ENCODE measurements at places on chromosomes 7 and 10.

GRCh38 chr10:89973326-89973725 is 271.9 kb downstream of the KIF20B start:
- DNase-seq, result no peak

DNA sequence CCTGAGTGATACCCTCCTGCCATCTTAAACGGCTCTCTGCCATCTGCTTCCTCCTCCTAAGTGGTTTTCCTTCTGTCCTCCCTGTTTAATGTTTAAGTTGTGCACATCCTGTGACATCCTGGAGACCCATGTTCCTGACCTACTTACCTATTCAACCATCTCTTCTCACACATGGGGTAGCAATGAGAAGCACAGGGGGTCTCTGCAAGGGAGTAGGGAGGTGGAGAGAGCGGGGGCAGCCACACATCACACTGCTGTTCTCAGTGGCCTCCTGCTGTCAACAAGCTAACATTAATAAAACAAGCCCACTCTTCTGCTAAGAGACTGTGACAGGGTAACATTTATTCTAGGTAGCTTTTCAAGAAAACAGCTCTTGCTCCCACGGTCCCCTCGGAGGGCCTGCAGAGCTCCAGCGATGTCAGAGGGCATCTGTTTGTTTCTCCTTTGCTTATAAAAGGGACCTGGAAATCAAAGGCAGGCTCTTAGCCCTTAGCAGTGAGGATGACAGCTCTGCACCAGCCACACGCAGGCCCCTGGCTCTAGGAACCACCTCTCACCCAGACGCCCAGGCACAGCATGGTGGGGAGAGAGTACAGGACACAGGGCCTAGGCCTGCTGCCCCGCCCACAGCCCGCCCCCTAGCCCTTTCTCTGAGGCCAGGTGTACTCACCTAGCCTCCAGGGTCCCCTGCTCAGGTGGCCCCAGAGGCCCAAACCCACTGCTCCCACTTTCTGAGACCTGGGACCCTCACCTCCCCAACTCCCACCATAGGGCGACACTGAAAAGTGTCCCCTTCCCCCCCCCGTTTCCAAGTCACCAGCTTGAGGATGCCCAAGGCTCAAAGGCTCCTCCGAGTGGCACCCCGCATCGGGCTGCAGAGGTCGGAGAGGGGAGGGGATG is 943 bp upstream of the SLC18A2 start:
- DNase-seq, result no peak

DNA sequence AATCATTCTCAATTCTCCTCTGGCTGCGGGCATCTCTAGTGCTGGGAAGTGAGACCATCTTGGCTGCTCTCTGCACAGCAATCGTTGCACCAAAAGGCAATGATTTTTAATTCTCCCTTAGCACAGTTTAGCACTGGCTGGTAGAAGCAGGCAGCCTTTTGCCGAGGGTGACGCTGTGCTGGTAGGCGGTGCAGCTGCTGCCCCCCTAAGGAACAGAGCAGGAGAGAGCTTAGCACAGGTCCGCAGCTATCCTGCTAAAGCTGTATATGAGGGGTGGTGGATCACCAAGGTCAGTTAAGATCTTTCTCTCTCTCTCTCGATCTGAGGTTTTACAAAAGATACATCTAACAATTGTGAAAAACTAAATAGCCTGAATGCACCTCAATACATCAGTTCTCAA is 390.1 kb downstream of the GATA3 start:
- no peak for DNase-seq

GRCh38 chr7:7919449-7919945 is 49.1 kb upstream of the GLCCI1 start:
- DNase-seq, result no peak

GRCh38 chr10:97550336-97551149 is 22.0 kb upstream of the ANKRD2 start:
- DNase-seq, result no peak

- DNase-seq, result peak; percentile 63
Measured at GRCh38 chr7:1569016-1569415, 816 bp downstream of the PSMG3 start.

DNA sequence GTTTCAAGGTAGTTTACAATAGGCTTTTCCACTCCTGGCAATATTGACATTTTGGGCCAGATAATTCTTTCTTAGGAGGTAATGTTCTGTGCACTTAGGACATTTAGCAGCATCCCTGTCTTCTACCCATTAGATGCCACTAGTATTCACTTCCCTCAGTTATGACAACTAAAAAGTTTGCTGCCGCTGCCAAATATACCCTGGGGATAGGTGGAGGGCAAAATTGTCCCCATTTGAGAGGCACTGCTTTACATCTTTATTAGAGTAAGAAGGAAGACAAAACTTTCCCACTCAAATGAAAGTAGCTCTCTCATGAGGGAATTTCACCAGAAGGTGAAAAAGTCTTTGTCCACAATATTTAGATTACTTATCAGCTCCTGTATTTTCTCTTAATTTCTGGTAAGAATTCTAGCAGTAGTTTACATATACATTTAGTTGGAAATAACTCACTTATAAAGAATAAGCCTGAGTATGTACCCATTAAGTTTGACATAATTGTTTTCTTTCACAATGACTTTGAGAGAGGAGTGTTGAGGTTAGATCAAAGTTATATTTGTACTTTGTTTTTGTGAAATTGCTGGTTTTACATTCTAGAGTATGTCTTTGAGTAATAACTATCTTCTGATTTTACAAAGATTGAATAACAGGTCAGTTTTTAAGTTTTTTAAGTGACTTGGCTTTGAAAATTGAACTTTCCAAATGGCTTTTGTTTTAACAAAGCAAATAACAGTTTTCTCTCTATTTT is 46.0 kb downstream of the HELLS start:
- DNase-seq, result no peak

GRCh38 chr10:31604096-31604495 is 285.1 kb downstream of the ZEB1 start:
- DNase-seq, result no peak

- DNase-seq, result no peak
Measured at GRCh38 chr10:21726601-21727225, 192.7 kb downstream of the MLLT10 start.

DNA sequence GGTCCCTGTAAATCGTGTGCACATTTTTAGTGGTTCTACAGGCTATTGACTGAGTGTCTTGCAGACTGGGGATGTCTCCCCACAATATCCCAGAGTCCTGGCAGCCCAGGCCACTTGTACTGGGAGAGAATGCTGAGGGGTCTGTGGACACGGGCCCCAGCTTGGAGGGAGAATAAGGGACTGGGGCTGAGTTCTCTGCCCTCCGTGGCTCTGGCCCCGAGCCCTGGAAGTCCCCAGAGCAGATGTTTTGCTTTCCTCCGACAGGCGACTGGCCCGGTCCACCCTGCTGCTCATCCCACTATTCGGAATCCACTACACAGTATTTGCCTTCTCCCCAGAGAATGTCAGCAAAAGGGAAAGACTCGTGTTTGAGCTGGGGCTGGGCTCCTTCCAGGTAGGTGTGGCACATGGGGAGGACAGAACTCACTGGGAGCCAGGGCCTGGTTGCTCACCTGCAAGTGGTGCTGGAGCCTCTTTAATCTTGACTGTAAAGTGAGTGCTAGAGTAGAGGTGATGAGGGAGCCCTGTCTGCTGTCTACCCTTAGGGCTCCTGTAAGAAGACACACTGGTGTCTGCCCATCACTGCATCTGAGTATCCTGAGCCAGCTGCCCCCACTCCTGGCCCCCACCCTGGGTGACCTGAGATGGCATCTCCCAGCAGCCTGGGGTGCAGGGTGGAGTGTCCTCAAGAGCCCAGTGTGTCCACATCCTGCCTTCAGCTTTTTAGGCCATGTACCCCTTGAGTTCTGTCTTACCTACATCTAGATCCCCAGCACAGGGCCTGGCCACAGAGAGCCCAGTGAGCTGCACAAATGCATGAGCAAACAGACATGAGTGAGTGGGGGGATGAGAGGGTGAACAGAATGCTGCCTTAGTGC is 51.1 kb downstream of the ADCYAP1R1 start:
- peak; percentile 22 for DNase-seq

DNA sequence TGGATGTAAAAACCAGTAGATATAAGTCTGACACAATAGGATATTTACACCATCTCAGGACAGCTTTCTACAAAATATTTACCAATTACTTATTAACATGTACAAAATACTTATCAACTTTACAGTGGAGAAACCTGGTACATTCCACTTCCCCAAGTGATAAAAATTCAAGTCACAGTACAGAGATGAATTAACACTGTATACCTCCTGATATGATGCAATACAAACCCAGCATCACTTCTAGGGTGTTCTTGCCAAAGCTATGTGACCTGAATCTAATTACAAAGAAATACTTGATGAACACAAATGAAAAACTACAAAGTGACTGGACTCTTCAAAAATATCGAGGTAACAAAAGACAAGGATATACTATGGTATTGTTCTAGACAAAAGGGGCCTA is 156.4 kb upstream of the FGFR2 start:
- DNase-seq, result no peak

DNA sequence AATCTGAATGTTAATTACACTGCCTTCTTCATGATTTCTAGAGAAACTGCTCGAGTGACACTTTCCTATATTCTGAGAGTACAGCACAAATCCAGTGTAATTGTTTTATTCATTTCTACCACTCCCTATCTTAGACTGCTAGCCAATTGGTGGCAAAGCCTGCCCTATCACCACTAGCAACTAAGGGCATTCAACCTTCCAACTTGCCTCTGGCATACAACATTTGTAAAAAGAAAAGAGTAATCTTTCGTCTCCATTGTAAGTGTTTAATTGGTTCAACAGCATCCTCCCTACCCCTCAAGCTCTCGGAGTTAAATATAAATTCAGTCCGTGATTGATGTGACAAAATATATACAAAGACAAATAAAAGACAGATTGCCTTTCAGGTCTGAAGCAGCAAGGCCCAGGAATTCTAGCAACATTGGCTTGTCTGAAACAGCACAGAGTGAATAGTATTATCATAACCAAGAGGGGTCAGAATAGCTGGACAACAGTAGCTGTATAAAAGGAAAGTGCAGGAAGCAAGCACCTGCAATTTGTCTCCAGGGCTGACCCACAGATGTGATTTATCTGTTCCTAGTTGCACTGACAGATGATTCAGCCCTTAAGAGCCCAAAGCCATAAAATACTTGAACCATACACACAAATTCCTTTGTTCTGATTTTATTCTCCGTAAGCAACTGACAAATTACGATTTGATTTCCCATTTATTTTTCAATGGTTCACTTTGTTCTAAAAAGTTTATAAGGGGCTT is 47.6 kb upstream of the ANKRD1 start:
- no peak for DNase-seq

GRCh38 chr7:28272461-28272877 is 91.9 kb upstream of the JAZF1 start:
- DNase-seq, result no peak

DNA sequence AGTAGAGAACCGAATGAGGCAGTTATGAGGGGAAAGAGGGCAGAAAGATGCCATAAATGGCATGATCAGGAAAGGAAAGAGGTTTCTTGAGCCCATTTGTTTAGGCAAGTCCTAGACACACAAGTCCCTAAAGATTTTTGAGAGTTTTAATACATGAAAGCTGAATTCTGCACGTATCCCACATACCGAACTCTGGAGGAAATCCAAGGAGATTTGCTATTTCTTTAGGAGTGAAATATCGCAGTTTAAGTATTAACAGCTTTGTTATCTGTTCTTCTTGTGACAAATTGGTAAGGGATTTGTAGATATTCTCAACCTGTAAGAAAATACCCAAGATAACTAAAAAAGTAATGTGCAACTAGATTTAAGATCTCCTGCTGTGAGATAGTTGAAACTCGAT is 23.7 kb upstream of the CUBN start:
- DNase-seq, result no peak

- no peak for DNase-seq
Measured at GRCh38 chr7:7696458-7697119, 21.8 kb downstream of the RPA3 start.

- no peak for DNase-seq
Measured at GRCh38 chr7:155268211-155268610, 29.5 kb upstream of the INSIG1 start.

- DNase-seq, result no peak
Measured at GRCh38 chr7:123393623-123394022, 140.8 kb downstream of the IQUB start.

DNA sequence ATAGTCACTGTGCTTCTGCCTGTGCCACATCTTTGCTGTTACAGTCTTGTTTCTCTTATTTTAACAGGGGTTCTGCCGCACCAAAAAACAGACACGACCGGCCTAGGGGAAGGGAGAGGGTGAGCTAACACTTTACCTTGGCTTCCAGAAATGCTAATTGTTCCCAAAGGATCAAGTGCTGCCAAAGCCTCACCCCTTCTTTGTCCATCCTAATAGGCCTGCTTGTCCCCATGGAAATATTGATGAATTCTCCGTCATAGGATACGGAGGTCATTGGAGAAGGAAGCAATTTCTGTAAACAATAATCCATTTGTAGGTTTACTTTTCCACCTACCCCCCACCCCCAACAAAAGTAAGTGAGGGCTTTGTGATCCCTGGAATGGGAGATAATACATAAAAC is 567.3 kb downstream of the KCNMA1 start:
- DNase-seq, result no peak

DNA sequence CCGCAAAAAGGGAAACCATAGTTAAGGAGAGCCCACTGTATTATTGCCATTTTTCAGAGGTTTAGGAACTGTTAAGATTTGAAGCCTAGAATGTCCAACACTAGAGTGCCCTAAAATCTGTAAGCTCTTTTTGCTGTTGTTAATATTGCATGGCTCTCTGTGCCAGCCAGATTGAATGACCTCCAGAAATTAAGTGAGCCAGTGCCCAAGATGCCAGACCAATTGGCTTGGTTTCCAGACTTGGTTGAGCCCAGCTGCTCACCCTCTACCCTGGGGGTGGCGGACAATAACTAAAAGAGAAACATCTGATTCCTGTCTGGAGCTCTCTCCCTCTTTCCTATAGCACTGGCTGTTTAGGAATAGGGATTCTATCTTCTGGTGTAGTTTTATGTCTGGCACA is 340.1 kb downstream of the PHF14 start:
- no peak for DNase-seq

DNA sequence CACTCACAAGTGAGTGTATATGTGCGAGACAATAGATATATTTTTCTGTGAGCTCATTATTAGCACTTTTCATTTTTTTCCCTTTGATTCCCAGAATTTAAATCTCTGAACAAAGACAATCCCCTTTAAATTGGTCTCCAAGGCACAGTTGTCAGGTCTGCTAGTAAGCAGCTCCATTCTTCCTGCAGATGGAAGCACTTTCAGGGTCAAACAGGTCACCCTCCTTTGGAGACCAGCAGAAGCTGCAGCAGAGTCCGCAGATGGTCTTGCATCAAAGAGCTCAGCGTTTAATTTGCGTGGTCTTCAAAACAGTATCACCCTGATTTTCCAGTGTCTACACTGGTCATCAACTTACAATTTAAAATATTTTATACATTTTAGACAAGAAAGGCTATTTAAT is 543.8 kb downstream of the ARL4A start:
- no peak for DNase-seq

Data from RWPE2 (cell line).